ENCODE measurements at places on chromosomes 6 and 20.

- DNase-seq = no peak
These were observed 311.6 kb downstream of the QKI start for GRCh38 chr6:163726037-163726695.

- DNase-seq = peak; percentile 45
These were observed at the start of gene CD93 for GRCh38 chr20:23086056-23086566. Gene CD93 (minus strand): TSS chr20:23086324. CDS start chr20:23086192, 132 bp downstream.

DNA sequence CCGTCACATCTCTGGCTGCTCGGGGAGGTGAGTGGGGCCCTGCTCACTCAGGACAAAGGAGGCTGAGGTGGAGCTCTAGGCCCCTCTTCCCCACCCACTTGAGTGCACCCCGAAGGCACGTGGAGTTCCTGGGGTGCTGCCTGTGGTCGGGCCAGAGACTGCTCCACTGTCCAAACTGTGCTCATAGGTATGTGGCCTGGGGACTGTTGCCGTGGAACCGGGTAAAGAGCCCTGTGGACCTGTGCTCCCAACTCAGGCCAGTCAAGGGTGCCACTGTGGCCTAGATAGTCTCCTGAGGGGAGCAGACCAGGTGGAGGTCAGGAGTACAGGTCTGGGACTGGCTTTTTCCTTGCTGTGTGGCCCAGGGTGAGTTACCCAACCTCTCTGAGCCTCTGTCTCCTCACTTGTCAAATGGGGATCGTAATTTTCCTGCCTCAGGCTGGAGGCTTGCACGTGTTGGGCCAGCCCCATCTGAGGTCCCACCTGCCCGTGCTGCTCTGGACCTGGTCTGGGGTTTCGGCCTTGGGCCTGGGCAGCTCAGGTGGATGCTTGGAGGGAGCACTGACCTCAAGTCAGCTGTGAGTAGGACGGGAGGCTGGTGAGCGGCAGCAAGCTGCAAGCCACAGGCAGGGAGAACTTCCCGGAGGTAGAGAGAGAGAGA, 12.4 kb upstream of the NPBWR2 start:
- DNase-seq = peak; percentile 71

DNA sequence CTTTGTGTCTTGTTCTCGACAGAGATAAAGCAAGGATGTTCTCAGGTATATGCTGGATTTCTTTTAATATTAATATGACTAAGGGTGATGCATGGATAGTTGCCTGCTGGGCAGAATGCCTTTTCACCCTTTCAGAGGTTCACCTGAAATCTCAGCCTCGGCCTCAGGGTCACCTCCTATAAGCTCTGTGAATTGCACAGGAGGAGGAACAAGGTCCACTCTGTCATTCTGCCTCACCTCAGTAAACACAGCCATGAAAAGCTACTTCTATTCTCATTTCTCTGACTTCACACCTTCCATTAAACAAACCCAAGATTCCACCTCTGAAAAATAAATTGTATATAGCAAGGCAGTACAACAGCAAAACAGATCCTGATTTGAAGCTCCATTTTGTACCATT, 38.1 kb upstream of the AIG1 start:
- no peak for DNase-seq

GRCh38 chr6:710601-711571, 17.9 kb upstream of the EXOC2 start:
- DNase-seq = peak; percentile 86

DNA sequence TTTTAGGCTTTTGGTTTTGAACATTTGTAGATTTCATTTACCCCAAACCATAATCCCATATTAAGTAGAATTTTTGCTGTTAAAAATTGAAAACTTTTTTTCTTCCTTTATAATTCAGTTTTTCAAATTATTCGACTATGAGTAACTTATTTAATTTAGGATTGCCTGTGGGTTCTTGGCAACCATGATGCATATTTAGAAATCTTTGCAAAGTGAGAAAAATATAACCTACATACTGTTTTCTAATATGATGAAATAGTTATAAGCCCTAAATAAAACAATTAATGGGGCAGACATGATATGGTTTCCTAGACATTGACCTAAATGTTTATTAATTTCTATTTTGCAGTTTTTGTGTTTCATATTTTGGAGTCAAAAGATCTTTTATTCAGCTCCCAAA, 23.6 kb downstream of the NEDD9 start:
- DNase-seq = no peak

DNA sequence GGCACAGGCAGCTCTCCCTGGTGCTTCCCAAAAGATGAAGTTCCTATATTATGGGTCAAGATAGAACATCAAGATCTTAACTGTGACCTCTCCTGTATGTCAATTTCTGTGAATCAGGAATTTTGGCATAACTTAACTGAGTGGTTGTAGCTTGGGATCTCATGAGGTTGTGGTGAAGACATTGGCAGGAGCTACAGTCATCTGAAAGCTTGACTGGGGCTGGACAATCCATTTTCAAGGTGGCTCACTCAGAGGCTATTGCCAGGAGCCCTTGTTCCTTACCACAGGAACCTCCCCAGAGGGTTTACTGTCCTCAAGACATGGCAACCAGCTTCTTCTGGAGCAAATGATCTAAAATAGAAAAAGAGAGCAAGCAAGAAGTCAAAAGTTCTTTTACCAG, 252.2 kb downstream of the ADGB start:
- no peak for DNase-seq

Data from H7 (cell line).